ENCODE measurements at places on chromosomes 2 and 18.

- DNase-seq: no peak
These were observed 29.9 kb downstream of the PTPN18 start for GRCh38 chr2:130385709-130386108.

GRCh38 chr2:144115739-144116291, 404.1 kb downstream of the ZEB2 start:
- DNase-seq: no peak

GRCh38 chr2:86195808-86196387, 636 bp upstream of the IMMT start:
- no peak for DNase-seq

DNA sequence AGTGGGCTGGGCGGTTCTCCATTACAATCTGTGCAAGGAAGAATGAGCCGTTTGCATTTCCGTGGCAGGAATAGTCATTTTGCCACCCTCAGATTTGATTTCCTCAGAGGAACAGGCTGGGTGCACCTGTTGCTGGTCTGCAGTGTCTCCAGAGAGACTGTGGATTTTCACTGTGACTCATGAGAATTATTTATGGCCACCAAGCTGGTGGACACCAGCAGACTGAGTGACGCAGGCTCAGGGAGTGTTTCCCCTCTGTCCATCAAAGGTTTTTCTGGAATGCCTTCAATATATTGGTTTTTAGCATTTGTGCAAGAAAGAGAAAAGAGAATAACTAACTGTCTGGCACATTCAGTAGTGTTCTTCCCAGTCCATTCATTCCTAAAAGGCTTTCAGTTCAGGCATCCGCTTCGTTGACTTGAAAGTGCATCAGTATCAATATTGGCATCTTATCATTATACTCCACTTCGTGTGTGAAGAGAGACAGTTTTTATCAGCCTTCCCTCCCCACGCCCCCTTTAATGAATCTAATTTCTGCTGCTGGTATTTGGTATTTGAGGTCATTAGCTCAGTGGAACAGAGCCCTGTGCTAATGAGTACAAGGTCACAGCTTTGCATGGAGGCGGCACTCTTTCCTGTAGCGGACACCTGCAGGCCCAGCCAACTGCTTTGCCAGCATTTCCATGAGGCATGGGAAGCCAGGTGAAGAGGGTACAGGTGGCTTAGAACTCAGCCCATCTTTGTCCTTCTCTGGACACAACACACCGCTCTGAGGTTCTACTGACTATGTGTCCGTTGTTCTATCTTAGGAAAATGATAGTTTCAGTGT, 39.9 kb downstream of the PRKCE start:
- DNase-seq: no peak

DNA sequence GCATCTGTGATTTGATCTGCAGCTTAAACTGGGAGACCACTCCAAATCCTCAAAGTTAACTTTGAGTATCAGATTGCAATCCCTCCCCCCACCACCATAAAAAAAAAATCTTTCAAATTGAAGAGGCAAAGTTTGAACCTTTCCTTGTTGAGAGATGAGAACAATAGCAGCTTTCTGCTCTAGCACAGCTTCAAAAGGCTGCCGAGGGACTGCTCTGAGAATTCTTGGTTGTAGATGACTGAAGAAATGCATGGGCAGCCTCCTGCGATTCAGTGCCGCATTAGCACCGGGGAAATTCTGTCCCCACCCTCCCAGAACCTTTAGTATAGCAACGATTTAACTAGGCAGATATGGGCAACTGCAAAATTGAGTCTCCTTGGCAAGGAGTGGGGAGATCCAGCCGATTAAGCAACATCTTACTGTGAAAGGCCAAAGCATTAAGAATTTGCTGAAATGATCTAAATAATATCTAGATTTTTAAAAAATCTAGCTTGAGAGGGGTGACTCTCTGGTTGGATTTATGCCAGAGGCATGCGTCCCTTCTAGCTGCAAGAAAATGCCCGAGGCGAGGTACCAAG, 3.9 kb upstream of the SP5 start:
- no peak for DNase-seq

DNA sequence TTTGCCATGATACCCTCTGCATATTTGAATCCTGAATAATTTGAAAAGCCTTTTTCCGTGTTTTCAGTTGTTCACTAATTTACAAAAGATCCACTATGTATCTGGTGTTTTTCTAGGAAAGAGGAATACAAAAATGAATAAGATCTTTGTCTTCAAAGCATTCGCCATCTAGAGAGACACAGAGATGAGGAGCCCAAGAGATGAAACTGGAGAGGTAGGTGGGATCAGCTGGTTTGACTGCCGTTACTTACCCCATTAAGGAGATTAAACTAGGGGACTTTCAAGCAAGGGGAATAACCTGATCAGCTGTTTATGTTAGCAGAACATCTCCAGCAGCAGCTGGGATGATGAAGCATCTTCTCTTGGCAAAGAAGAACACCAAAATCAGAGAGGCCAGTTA, 150.2 kb upstream of the SATB2 start:
- DNase-seq: no peak

DNA sequence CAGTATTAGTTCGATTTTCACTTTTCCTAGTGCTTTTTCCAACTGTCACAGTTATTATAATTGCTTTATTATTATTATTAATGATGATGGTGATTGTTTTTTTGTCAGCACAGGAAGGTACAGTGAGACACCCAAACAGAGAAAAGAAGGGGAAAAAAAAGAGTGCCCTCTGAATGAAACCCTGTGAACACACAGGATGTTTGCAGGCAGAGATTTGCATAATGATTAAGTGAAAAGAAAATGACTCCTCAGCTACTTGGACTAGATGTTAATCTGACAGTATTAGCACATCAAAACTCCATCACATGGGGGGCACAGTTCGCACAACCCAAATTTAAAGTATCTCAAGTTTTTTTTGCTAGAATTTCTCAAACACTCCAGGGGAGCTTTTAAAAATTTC, 32.9 kb downstream of the ADD2 start:
- DNase-seq: no peak

GRCh38 chr2:68853915-68854314, 17.3 kb downstream of the BMP10 start:
- DNase-seq: no peak

GRCh38 chr2:60422826-60423483, 130.5 kb downstream of the BCL11A start:
- DNase-seq: no peak

- no peak for DNase-seq
These were observed 116.6 kb upstream of the PELI1 start for GRCh38 chr2:64260817-64261216.

DNA sequence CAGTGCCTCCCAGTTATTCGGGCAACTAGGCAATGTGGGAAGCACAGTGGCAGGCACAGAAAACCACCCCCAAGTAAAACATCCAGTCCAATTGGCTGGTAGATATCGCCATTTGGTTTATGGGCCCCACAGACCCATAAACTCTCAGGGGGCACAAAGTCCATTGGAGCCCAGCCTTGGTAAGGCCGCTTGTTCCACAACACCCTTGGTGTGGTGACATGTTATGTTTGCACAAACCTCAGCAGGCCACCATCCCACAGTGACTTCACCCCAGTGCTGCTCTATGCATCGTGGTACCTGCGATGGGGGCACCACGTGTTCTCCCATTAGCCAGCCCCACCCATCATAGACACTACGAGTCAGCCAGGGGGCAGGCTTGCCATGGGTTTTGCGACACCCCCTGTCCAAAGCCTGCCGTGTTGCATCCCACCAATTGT, 18.5 kb downstream of the PHOSPHO2 start:
- no peak for DNase-seq

GRCh38 chr18:59839246-59839645, 60.5 kb upstream of the PMAIP1 start:
- no peak for DNase-seq

- DNase-seq: no peak
These were observed 42.0 kb downstream of the MYO5B start for GRCh38 chr18:50152900-50153299.

GRCh38 chr18:46429649-46430224, 227.3 kb downstream of the LOXHD1 start:
- DNase-seq: no peak

- DNase-seq: no peak
These were observed 1.9 kb downstream of the ORMDL1 start for GRCh38 chr2:189782221-189782671.

GRCh38 chr18:65288908-65289307, 461.9 kb upstream of the CDH7 start:
- no peak for DNase-seq

DNA sequence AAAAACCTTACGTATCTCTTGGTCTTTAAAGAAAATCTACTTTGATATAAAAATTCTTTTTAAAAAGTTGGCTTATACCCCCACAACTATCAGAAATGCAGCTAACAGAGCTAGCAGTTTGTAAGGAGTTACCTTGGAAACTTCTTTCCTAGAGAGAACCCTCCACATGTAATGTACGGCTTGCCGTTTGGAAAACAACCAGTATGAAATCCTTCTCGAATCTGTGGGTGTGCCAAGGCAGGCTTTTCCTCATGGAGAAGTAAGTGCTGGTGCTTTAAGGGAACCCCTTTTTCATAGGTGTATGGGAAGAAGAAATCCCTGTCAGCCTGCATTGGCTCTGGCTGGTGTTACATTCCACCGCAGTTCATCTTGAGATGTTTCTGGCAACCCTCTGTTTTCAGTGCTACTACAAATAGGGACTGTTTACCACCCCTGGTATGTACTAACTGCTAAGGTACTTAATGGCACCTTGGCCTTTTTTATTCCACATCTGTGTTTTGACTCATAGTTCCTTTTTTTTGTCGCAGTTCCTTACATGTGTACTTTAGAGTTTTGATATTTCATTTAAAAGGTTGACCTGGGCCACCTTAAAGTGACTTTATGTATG, 248.4 kb downstream of the FHOD3 start:
- no peak for DNase-seq

DNA sequence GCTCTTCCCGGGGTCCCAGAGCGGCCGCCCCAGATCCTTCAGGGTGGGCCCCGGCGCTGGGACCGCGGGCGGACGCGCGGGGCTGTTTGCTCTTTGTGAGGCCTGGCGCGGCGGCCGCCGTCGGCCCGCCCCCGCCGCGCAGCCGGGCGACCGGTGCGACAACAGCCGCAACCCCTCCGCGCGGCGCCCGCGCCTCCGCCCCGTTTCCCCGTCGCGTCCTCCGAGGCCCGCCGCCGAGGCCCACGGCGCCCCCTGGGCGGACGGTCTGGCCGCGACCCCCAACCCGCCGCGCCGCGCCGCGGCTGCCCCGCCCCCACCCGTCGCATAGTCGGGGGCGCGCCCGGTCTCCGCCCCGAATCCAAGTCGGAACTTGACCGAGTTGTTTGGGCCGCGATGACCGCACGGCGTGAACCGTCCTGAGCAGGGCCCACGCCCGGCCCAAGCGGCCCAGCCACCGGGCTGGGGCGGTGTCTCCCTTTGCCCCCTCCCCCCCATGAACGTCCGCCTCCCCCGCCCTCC, 448 bp downstream of the YPEL5 start:
- DNase-seq: peak; percentile 12

- DNase-seq: no peak
These were observed 109.7 kb upstream of the ZNF236 start for GRCh38 chr18:76712511-76713140.

DNA sequence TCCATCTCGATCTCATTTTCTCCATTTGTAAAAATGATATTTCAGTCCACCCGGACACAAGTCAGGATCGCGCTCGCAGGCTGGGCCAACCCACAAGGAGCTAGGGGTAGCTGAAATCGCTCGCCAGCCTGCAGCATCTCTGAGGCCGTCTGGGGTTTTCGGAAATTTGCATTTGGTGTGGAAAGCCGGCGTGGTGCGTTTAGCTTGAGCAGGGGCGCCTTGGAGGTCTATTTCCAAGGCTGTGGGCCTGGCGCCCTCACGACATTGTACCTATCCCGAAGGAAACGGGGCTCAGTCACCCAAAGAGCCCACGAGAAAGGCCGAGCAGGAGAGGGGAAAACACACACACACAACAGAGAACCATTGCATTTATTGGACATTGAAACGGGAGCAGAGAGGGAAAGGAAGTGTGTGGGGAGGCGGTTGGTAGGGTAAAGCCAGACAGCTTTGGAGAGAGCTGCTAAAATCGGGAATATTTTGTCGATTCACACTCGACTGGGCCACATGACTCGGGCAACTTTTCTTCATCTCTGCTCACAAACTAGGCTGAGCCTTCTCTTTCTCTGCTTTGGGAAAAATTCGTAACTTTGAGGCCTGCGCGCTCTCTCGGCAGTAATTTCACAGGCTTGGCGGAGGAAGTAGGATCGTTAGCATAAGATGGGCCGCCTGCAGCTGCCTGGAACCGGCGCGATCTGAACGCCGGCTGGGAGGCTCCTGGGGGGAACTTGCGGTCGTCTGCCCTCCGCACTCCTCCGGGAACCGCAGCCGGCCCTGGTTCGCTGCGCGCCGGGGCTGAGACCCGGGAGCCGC, 1.1 kb upstream of the HOXD8 start:
- DNase-seq: no peak

- no peak for DNase-seq
These were observed 100.7 kb upstream of the MCFD2 start for GRCh38 chr2:47016172-47016913.

DNA sequence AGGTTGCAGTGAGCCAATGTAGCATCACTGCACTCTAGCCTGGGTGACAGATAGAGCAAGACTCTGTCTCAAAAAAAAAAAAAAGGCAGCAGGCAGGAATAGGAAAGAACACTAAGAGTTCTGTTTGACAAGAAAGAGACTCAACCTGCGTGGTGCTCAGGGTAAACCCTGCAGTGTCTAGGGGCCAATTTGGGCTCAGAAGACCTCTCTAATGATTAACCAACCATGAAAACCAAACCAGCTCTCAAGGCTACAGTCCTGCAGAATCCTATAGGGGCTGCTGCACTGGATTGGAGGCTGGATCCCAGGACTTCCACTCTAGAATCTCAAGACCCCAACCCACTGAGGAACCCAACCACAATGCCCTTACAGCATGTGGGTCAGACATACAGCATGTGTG, 2.4 kb downstream of the TRABD2A start:
- no peak for DNase-seq

DNA sequence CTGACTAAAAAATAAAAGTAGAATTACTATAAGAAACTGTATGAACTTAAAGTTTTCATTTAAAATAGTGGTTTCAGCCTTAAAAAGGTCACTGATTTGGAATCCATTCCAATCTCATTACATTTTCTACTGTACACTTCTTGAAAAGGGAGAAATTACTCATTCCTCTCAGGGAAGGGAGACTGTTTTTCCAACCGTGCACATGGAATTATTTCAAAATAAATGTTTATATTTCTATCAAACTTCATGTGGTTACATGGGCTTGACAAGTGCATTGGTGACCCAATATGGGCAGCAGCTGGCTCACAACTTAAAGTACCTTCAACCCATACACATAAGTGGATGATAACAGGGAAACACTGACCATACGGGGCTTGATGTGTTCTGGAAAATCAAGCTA, 324.5 kb upstream of the THUMPD2 start:
- no peak for DNase-seq

GRCh38 chr2:64873472-64873924, 115.7 kb upstream of the SLC1A4 start:
- peak; percentile 92 for DNase-seq

GRCh38 chr2:126299469-126299976, 356.4 kb upstream of the GYPC start:
- DNase-seq: no peak

- peak; percentile 40 for DNase-seq
These were observed 300.9 kb downstream of the PHLPP1 start for GRCh38 chr18:63016270-63016669.

- DNase-seq: no peak
These were observed 209.9 kb downstream of the RNF144A start for GRCh38 chr2:7127156-7127555.

Data from neural crest cell (in vitro differentiated cells).